Activated naive CD4-positive, alpha-beta T cell treated with Interleukin-2 at 50 U/mL for 16 hours (primary cell): ENCODE measurements at places on chromosomes 5 and 9.

GRCh38 chr9:22241611-22242010, 205.0 kb upstream of the DMRTA1 start:
- no peak for DNase-seq

DNA sequence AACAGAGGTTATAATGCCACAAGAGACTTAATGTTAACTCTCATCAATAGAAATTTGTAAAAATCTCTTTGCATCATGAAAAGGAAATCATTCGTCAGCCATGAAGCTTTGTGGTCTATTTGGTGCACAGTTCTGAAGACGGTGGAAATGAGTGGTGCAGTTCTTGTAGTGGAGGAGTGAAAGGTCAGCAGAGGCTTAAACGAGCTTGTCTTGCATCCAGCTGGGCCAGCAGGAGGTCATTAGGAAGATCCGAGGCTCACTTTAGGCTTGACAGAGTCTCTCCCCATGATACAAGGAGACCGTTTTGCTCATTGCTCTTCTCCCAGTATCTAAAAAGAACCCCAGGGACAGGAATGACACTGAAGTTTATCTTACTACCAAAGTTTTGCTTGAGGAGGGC, 440.8 kb downstream of the BNC2 start:
- no peak for DNase-seq

GRCh38 chr5:142386137-142387023, 61.6 kb upstream of the SPRY4 start:
- no peak for DNase-seq

GRCh38 chr5:40224421-40224820, 455.3 kb upstream of the PTGER4 start:
- no peak for DNase-seq

GRCh38 chr5:111387361-111387760, 125.0 kb downstream of the STARD4 start:
- DNase-seq, result no peak

DNA sequence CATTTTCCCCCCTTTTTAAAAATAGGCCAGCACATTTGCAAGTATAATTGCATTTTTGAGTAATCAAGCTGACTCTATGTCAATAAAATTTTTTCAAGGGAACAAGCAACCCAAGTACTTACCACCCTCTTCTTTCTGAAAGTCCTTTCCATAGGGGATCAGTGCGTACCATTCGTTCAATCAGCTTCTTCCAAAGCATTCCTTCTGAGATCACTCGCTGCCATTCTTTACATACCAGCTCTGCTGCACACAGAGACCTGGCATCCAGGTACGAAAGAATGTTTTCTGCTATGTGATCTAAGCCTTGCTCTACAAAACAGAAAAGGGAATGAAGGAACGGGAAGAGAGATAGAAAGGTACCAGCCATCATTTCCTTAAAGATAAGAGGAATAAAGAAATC, 106.6 kb downstream of the FBXW11 start:
- DNase-seq, result no peak

GRCh38 chr9:116859763-116860162, 172.7 kb downstream of the TRIM32 start:
- no peak for DNase-seq

GRCh38 chr5:135203593-135204036, 169.6 kb upstream of the PITX1 start:
- no peak for DNase-seq

- DNase-seq, result no peak
Measured at GRCh38 chr9:84129529-84129928, 148.9 kb downstream of the RMI1 start.

- no peak for DNase-seq
Measured at GRCh38 chr5:147465747-147466146, 44.1 kb downstream of the DPYSL3 start.

GRCh38 chr5:139271201-139272027, 22.1 kb upstream of the MATR3 start:
- DNase-seq, result no peak

DNA sequence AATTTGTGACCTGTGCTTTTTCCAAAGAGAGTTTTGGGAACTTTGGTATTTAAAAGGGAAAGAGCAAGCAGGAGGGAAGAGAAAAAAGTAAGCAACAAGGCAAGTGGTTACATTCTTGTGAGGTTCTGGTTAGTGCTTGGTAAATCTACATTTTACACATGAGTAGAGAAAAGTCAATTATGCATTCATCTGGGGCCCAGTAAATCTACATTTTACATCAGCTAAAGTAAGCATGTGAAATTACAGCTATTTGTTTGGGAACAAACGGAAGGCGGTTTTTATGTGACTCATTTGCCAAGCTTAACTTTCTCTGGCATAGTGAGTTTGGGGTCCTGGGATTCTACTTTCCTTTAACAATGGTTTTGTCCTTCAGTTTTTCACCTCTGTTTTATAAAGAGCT, 102.2 kb downstream of the SNX18 start:
- DNase-seq, result no peak

GRCh38 chr5:44387921-44388320, 1.3 kb downstream of the FGF10 start:
- no peak for DNase-seq

DNA sequence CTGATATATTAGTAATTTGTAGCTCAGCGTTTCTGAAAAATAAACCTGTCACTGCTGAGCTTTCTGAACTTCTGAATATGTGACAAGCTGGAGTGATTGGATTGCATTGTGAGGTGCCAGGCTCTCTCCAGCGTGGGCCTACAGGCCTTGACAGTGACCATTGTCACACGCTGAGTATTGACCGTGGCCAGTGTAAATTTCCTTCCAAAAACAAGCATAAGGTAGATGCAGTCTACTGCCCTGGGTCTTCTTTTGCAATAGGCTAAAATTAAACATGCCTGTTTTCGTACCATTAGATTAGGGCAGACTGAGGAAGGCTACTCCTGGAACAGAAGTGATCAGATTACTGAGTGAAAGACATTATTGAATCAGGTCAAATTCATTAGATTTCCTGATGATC, 60.2 kb downstream of the SPEF2 start:
- DNase-seq, result no peak

DNA sequence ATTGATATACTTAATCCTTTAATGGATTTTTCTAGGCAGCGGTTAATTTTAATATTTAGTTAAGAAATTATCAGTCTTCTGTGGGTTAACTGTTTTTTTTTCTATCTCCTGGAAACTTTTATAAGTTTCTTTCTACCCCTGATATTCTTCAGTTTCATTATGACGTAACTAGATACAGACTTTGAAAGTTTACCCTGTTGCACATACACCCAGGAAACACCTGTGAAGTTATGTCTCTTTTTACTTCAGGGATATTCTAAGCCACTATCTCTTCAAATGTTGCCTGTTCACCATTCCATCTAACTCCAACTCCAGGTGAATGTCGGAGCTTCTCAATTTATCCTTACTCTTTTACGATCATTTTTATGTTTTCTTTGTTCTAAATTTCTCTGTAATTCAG, 329.0 kb downstream of the ICE1 start:
- DNase-seq, result no peak

DNA sequence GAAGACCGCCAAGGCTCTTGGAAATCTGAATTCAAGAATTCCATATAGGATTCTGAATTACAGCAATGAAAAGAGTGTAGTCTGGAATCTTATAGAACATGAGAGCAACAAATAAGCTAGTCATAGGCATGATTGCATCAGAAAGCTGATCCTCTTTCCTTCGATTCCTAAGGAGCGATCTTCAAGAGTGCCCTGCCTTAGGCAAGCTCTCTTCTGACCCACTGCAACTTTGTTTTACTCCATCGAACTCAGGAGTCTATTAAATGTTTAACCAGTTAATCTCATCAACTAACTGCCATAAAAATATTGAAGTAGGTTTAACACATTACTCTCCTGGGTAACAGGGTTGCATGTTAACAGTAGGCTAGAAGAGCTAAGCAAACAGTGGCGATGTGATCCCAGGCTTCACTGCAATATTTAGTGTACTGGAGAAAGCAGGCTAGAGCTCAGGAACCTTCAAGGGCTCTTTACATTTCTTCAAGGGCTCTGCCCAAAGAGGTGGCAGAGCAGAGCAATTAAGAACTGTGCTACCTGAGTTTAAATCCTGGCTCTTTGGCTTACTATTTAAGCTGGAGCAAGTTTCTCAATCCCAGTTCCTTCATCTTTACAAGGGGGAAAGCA, 146.3 kb downstream of the RORB start:
- DNase-seq, result no peak

- no peak for DNase-seq
Measured at GRCh38 chr5:33761139-33761538, 130.7 kb downstream of the ADAMTS12 start.

DNA sequence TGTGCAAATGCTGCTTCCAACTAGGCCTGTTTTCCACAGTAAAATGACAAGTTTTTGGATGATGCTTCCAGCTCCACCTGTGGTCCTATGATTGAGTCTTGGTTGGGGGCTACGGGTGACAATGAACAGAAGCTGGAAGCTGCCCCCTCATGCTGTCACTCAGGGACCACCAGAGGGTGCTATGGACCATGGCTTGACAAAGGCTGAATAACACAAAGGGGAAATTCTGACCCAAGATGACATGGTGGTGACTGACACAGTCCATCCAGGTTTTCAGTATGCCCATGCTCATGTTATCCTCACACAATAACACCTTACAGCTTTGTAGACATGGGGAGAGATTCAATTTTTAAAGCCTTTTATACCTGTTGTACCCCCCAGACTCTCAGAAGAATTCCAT, 23.9 kb upstream of the SAP30L start:
- no peak for DNase-seq

DNA sequence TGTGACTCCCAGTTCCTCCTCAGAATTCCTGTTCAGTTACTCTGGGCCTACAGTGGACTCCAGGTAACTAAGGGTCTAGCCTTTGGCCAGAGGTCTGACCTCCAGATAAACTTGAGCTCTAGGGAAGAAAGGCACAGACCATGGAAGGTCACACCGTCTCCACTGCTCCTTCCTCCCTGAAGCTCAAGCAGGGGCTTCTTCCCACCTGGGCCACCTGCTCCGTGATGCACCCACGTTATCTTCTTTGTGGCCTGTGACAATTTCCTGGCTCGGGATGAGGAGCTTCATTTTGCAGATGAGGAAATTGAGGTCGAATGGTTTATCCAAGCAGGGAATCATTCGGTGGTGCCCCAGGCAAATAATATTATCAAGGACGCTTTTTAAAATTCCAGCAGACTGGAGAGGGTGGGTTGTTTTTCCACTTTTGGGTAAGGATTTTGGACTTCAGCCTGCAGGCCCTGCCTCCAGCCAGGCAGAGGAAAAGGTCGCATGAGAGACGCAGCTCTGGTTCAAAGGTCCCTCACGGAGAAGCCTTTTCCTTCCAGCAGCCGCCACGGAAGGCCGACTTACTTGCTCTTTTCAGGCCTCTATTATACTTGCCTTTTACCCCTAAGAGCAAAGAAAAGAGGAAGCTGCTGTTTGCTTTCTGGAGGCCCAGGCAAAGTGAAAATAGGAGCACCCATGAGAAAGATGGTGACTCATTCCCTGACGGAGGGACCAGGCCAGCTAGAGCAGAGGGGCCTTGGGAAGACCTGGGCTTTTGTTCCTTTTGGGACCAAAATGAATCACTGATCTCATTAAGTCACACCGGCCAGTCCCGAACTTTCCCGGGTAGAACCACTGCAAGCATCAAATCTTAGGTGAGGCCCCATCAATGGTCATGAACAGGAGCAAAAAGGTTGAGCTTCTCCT, 22.8 kb upstream of the DUSP1 start:
- DNase-seq, result no peak

DNA sequence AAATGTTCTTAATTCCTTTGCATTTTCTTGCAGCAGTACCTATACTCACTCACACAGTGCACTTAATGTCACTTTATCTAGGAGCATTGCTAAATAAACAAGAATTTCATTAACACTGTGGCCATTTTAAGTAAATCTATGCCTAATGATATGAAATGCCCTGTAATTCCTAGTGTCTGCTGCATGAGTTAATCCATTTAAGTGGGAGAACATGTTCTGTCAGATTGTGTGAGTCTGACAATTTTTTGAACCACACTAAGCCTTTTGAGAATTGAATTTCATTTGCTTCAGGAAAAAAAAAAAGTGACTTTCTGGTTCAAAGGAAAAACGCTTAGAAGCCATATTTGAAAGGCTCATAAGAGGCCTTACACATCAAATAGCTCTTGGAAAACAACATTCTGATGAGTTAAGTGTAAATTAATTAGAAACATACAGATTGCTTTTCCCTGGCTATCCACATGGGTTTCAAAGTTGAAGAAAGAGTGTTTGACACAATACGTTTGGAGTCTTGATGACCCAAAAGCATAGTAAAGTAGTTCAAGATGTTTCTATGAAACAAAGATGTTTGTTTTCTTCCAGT, 446.7 kb upstream of the GRAMD2B start:
- DNase-seq, result no peak

- DNase-seq, result no peak
Measured at GRCh38 chr5:124663101-124663506, 83.3 kb downstream of the ZNF608 start.

DNA sequence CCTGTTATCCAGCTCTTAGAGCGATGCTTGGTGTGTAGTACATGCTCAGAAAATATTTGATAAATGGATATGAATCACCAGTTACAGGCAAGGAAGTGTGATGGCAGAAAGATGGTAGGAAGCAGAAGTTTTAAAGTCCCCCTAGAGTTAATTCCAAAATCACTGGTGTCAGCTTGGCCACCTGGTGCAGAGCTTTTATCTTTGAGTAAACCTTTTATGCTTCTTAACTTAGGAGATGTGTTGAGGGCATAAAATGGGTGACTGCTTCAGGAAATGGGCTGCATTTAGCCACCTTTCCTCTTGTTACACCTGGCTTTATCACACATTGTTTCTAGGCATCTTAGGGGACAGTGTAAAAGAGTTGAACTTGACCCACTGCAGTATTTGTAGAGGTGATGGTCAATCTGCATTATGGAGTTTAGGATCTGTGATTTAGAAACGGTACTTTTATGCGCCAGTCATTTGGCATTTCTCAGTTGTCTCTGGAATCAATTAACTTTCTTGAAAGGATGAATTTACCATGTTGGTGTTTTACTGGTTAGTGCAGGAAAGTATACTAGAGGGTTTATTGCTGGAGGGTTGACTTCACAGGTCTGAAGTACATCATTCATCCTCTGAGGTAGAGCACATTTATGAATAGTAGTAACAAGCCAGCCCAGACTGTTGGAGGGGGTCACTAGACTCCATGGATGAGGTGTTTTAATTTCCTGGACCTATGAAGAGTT, 7.5 kb upstream of the FAM120AOS start:
- DNase-seq, result no peak

- DNase-seq, result no peak
Measured at GRCh38 chr5:9776525-9776924, 146.4 kb upstream of the TAS2R1 start.

DNA sequence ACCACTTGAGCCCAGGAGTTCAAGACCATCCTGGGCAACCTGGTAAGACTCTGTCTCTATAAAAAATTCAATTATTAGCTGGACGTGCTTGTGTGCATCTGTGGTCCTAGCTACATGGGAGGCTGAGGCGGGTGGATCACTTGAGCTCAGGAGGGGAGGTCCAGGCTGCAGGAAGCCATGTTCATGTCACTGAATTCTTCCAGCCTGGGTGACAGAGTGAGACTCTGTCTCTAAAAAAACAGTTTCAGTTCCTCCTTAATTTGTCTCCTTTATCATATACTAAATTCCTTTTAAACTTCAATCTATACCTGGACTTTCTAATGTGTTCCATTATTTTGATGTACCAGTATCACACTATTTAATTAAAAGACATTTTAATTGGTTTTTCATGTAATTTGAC, 422.2 kb upstream of the TLE4 start:
- DNase-seq, result no peak

GRCh38 chr5:140181525-140181924, 6.5 kb downstream of the CYSTM1 start:
- no peak for DNase-seq

GRCh38 chr5:73625944-73626811, at the start of gene ARHGEF28:
Gene ARHGEF28, plus strand, starts transcription at chr5:73626196. Its CDS starts 58,656 bp downstream, at chr5:73684852.
- peak; percentile 11 for DNase-seq
